ENCODE measurements at places on chromosomes 2 and 18.
A peak's percentile ranks its signal among the peaks of the same experiment; 100 is the strongest.

- no peak for DNase-seq
Measured at GRCh38 chr2:37928377-37928776, 3.3 kb downstream of the RMDN2 start.

DNA sequence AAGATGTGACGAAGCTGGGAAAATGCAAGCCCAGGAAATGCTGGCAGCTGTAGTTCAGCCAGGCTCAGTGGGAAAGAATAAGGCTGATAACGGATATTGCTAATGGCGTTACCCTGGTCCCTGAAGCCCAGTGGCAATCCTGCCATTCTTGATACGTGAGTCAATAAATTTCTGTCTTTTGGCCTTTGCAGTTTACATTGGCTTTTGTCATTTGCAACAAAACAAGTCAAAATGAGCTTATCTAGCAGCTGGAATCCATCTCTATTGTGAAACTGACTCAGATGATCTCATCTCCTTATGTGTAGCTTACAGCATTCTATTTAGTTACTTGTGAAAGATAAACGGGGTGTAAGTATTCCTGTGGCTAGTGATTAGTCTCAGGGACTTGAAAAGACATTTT, 43.8 kb downstream of the ARL6IP6 start:
- DNase-seq = no peak

DNA sequence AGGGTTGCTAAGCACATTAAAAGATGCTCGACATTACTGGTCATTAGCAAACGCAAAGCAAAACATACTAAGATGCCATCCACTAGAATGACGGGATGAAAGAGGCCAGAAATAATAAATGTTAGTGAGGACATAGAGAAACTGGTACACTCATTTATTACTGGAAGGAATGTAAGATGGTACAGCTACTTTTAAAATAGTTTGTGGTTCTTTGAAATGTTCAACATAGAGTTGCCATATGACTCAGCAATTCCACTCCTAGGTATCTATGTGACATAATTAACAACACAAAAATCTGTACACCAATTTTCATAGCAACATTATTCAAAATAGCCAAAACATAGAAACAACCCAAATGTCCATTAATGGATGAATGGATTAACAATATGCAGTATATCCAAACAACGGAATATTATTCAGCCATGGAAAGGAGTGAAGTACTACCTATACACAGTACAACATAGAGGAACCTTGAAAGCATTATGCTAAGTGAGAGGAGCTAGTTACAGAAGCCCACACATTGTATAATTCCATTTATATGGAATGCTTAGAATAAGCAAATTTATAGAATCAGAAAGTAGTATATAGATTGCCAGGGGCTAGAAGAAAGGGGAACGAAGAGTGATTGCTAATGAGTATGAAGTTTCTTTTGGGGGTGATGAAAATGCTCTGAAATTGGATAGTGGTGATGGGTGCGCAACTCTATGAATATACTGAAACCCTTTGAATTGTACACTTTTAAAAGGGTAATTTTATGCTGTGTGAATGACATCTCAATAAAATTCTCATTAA, 61.9 kb upstream of the IL1R1 start:
- no peak for DNase-seq

DNA sequence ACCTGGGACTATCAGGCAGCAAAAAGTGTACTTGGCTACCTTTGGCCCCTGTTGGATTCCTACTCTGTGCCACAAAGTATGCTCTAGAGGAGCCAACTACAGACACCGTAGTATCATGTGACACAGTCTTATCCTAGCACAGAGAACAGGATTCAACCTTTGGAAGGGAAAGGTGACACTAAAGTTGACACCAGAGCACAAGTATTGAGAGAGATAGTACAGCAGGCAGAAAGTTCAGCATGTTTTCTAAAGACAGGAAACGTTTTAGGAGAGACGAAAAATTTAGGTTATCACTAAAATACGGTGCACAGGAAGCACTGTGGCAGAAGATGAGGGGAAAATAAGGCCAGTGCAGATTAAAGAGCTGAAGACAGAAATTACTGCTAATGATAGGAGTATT, 18.6 kb downstream of the SMAD2 start:
- DNase-seq = no peak

DNA sequence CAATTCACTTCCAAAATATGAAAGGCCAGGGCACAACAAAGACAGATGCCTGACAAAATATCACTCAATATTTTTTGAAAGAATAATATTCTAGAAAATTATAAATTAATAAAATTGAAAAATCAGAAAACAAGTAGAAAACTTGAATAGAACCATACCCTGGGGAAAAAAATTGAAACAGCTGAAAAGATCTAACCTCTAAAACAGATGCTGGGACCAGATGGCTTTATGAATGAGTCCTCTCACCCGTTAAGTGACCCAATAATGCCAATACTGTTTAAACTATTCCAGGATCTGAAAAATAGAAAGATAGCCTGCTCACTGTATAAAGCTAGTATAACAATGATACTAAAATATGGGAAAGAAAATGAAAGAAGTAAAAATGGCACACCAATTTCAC, 322.3 kb upstream of the VWC2L start:
- no peak for DNase-seq

- peak; percentile 93 for DNase-seq
Measured at GRCh38 chr2:172098650-172099471, 3.8 kb downstream of the DLX2 start.

DNA sequence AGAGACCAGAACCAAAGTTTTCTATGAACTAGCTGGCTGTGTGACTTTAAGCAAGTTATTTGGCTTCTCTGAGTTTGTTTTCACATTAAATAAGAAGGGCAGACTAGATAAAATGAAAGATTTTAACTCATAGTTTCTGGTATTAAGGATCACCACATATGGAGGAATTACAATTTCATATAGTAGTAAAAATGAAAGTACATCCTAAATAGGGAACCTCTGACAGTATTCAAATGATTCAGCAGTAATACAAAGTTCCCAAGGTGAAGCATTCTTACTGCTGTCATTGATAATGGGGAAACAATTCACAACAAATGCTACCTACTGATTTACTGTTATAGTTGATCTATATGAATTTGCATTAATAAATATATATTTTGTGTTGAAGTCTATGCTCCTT, 170.3 kb upstream of the VRK2 start:
- peak; percentile 24 for DNase-seq

DNA sequence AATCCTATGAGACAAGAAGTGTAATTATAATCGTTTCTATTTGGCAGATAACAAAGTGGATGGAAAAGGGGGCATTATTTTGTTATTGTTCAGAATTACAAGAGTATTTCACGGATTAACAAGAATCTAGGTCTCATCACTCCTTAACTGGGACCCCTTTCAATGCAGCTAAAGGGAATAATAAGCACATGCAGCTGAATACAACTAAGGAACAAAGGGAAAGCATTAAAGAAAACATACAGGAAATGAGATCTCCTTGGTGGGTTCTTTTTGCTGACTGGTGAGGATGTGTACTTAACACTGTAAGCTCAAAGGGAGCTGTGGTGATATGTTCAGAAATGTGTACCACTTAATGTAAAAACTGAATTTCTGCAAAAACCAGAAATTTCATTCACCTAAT, 140.5 kb upstream of the WDSUB1 start:
- DNase-seq = no peak

DNA sequence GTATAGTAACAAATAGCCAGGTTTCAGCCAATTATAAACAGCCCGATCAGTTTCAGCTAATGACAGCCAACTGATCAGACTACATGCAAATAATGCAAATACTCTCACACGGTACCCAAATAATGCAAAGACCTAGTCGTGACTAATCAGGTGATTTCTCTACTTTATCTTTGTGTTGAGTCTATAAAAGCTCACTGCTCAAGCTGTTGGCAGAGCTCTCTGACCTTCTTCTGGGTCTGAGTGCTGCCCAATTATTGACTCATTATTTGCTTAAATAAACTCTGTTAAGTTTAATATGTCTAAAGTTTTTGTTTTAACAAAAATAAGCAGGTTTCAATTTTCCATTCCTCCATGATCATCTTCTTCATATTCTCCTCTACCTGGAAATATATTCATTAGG, 1971.7 kb downstream of the SUCLG1 start:
- no peak for DNase-seq

DNA sequence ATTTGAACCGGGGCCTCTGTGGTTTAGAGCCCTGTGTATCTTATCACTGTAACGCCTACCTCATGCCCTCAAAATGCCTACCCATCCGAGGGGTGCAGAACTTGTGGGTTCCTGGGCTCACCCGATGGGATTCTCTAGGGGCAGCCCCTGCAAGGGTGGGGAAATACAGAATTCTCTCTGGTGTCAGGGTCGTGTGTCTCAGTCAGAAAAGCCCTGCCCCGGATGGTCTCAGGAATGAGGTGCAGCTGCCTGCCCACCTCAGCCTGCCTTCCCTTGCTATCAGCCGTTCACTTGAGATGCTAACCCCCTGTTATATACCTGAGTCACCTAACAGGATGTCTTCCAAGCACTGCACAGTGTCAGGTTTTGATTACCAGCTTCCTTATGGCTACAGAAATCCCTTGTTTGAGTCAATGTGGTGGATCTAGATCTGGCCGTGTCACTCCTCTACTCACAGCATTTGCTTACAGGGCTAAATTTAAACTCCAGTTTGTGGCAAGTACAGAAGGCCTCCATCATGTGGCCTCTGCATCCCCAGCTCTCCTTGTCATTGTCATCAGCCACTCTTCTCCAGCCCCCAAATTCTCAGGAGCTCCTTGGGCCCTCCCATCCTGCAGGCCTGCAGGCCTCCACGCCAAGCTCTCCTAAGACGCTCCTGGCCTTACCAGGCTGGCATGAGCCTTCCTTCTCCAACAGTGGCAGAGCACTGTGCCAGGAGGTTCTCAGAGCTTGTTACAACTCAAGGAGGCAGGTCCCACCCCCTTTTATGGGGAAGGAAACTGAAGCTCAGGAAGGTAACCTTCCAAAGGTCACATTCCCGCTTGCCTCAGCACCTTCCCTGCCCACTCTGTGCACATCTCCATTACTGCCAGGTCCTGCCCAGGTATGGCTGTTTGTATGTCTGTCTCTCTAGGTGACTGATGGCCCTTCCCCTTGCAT, 14.3 kb upstream of the MAP3K2 start:
- DNase-seq = no peak

- no peak for DNase-seq
Measured at GRCh38 chr2:164922134-164922533, 33.2 kb downstream of the SLC38A11 start.

All from ACHN (cell line).